ENCODE measurements at places on chromosomes 16 and 17.

DNA sequence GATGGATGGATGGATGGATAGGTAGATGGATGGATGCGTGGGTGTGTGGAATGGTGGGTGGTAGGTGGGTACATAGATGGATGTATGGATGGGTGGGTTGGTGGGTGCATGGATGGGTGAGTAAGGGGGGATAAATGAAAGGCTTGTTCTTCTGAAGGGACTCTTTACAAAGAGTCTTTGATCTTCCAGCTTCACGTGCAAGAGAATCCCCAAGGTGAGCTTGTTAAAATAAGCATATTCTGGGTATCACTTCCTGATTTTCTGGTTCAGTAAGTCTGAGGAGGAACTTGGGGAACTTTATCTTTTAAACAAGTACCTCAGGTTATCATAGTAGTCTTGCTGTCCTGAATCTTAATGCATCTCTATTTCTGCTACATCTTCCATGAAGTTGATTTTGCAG lies 639.1 kb downstream of the MAF start:
- DNase-seq: no peak

DNA sequence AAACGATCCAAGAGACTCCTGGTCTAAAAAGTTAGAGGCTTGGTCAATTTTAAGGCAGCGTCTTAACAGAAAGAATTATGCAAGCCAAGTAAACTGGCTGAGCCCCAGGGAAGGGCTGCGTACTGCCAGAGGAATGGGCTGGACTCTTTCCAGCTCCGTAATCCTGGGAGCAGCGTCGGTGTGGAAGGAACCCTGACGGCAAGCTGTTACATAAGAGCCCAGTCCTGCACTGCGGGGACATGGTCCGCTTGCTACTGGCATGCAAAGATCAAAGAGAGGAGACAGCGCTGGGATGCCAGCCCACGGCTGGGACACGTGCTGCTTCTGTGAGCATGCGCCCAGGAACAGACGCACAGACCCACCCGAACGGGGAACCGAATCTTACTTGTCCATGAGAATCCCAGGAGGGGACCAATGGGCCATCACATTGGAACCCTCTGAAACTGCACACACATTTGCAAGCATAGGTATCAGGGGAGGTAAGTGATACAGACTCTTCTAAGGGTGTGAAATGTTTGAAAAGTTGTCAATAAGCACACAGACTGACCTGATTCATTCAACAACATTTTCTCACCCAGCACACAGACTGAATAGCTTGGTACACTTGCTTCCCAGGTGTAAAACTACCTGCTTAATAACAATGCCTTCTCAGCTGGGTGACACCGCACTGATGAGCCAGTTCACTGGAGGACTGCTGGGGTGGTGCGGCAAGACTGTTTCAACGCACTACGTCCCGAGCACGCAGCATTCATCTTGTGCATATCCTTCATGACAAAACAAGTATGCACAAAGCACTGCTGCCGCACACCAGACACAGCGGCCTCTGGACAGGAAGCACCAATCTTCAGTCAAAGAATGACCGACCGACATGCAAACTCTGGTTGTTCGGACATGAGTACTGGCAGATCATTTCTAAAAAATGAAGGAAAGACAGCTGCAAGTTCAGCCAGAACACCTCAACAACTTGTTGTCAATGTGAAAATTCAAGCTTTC lies 94.9 kb downstream of the ANKRD11 start:
- DNase-seq: peak; percentile 96

GRCh38 chr17:37365589-37365988 lies 10.2 kb upstream of the C17orf78 start:
- DNase-seq: no peak

GRCh38 chr16:11257131-11257938 lies 1.3 kb upstream of the SOCS1 start:
- DNase-seq: peak; percentile 87

GRCh38 chr17:72346306-72346705 lies 225.5 kb downstream of the SOX9 start:
- no peak for DNase-seq

DNA sequence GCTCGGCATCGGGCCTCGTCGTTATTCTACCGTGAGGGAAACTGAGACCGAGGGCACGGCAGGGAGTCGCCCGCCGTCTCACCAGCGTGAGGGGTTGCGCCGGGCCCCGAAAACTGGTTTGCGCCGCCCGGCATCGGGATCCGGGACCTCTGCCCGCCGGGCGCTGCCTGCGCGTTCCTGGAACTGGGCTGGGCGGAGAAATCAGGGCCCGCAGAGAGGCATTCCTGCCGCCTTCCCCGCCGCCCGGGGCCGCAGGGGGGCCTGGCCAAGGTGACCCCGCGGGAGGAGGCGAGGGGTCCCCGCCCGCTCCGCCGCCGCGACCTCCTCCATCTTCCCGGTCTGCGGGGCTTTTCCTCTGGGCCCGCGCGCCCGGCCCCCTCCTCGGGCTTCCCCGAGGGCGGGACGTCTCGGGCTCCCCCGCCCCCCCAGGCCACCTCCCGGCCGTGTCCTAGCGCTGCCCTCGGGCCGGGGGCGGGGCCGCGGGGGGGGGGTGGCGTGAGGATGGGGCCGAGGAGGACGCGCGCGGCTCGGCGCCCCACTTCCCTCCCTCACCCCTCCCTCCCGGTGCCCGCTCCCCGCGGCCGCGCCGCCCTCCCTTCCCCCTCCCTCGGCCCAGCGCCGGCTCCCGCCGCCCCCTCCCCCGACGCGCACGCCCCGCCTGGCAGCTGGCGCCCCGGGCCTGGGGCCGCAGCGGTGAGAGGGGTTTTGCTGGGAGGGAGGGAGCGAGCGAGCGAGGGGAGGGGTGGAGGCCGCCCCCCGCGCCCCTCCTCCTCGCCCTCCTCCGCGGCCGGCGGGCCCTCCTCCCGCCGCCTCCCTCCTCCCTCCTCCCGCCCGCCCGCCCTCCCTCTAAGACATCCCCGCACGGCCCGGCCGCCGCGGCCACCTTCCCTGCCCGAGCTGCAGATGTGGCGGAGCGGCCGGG lies at the start of gene GLIS2:
Gene GLIS2 (plus strand): TSS at position 882 of the 922 bp plus-strand sequence. CDS start 16,214 bp downstream, outside the sequence.
- no peak for DNase-seq

- DNase-seq: no peak
These were observed 5.2 kb downstream of the IL21R start for GRCh38 chr16:27407133-27407532.

- DNase-seq: no peak
These were observed at the start of gene TAC4 for GRCh38 chr17:49848019-49848473. TAC4 (minus strand) TSS chr17:49848069; CDS start chr17:49848017, 52 bp downstream.

GRCh38 chr17:42855048-42855596 lies 4.1 kb downstream of the AOC3 start:
- no peak for DNase-seq
